ENCODE measurements at places on chromosomes 3 and 15. TPM values are rescaled to one million over a fixed set of nuclear protein-coding genes. Genes with fewer than 3 reads are reported as not detected.

DNA sequence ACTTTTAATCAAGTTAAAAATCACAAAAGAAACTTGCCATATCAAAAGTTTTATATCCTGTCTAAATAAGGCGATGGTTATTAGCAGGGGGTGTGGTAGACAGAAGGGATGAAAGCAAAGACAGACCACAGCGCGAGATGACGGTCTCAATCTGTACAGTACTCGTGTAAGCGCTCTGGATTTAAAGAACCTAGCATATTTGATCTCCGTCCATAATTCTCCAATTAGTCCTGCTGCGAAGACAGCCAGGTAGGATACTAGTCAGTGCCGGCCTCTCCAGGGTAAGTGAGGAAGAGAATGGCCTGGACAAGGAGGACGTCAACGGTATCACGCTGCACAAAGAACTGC is 701 bp downstream of the SGO1 start:
- DNase-seq: peak; percentile 25

GRCh38 chr3:49602049-49602554 is 47.8 kb downstream of the BSN start:
- DNase-seq: no peak

DNA sequence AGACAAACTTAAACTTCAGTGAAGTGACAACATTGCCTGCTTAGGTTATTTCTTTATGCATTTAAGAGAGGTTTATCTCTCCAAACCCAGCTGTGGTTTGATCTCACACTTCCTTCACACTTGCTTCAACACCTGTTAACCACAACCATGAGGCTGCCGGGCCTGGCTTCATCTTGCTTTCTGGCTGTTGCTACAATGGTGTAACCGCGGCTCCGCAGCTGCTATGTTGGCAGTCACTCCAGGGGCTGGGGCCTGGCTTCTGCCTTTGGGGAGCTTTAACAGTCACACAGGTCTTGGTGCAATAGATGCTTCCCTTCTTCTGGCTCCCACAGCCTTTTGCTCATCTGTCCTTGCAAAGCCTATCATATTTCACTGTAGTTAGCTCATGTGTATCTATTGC is 72.9 kb upstream of the MNS1 start:
- DNase-seq: peak; percentile 92

DNA sequence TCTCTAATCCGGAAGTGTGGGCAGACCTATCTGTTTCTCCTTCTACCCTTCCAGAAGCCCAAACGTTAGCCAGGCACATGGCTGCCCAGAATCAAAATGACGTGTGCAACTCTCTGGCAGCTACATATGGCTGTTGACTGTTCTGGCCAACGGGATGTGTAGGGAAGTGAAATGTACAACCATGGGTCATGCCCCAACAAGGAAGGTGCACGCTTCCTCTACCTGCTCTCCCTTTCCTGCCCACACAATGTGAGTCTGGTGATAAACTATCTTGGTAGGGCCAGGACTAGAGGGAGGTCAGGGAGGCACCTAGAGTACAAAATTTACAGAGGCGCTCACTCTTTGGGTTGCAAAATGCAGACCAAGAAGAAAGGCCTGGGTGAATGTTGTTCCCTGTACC is 495.9 kb upstream of the PROK2 start:
- no peak for DNase-seq

DNA sequence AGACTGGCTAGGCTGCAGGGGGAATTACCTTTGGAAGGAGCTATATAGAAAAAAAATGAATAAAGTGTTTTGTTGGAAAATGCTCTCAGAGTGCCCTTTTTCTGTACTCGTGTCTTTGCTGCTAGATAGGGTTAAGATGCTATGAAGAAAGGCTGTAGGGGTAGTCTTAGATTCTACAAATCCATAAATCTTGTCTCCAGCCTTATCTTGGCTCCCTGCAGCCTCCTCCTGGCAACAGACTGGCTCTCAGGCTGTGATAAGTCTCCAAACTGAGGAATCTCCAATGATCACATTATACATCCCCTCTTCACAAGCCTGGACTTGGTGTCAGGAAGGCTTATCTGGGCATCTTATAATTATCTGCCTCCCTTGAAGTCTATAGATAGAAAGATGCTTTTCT is 9.3 kb downstream of the LPCAT4 start:
- DNase-seq: no peak

DNA sequence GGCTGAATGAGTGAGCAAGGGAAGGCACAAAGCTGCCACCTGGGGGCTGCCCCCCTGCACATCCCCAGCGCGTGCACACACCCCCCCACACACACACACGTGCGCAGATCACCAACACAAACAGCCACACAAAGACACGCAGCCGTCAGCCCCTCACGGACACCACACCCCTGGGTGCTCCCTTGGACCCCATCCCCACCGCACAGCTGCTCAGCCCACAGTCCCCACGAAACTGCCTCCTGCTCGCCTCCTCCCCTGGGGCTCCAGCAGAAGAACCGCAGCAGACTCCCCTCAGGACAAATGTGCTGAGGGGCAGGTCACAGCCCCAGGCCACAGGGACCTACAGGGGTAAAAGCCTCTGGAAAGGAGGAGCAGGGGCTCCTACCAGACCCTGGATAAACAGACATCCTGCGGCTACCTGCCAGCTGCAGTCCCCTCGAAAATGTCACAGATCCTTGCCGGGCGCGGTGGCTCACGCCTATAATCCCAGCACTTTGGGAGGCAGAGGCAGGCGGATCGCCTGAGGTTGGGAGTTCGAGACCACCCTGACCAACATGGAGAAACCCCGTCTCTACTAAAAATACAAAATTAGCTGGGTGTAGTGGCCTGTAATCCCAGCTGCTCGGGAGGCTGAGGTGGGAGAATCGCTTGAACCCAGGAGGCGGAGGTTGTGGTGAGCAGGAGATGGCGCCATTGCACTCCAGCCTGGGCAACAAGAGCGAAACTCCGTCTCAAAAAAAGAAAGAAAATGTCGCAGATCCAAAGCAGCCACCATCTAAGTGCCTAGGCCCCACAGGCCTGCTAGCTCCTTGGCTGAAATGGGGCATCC is 6.5 kb downstream of the TWF2 start:
- no peak for DNase-seq

DNA sequence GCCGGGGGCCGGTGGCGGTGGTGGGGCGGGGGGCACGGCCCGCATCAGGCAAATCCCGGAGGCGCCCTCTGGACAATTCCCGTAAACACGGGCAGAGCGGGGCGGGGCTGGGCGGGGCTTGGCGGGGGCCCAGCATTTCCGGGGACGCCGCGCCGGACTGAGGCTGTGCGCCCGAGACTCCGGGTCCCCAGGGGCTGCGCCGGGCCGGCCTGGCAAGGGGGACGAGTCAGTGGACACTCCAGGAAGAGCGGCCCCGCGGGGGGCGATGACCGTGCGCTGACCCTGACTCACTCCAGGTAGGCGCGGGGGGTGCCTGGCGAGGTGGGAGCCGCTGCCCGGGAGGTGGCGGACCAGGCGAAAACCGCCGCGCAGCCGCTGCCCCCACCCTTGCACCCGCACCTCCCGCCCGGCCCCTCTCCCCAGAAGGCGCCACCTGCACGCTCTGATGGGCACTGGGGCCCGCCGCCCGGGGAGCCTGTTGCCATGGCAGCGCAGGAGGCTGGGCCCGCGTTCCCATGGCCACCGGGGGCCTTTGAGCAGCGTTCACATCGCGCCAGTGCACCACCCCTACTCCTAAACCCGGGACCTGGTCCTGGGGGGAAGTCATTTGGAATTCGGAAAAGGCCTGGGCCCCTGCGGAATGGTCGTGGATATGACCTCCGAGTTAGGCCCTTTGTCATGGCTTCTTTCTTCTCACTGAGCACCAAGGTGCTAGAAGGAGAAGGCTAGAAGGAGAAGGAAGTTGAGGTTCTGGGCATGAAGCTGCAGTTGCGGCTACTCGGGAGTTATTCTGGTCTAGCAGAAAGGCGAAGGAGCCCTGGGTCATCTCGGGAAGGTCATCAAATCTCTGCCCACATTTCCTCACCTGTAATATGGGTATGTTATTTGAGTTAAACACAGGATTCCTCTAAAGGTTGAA is 16.1 kb upstream of the SEMA4B start:
- DNase-seq: peak; percentile 46

- DNase-seq: no peak
These were observed 210.5 kb downstream of the DTWD1 start for GRCh38 chr15:49831206-49831965.

GRCh38 chr15:29756358-29757267 is 65.7 kb downstream of the TJP1 start:
- no peak for DNase-seq

- DNase-seq: peak; percentile 27
These were observed 699 bp downstream of the MEGF11 start for GRCh38 chr15:66252685-66253417.

GRCh38 chr3:38032328-38032865 is 3.0 kb upstream of the PLCD1 start:
- DNase-seq: no peak

- DNase-seq: no peak
These were observed 165.3 kb upstream of the CTNNB1 start for GRCh38 chr3:41033956-41034519.

DNA sequence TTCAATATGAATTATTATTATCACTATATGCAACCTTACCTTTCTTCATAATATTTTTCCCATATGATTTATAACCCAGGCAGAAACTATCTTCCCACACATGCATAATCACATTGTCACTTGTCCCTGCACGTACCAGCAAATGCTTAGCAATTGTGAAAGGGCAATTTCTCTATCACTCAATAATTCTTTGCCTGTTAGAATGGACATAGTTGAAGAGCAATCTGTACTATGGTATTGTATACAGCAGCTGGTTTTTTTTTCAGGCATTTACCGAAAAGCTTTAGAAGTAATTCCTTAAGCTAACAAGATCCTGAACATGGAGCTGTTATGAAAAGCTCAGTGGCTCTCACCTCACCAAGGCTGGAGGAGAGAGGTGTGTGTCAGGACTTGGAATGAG is 999.5 kb downstream of the TUSC7 start:
- DNase-seq: no peak

GRCh38 chr15:51837792-51838251 is 8.4 kb downstream of the TMOD3 start:
- DNase-seq: no peak

DNA sequence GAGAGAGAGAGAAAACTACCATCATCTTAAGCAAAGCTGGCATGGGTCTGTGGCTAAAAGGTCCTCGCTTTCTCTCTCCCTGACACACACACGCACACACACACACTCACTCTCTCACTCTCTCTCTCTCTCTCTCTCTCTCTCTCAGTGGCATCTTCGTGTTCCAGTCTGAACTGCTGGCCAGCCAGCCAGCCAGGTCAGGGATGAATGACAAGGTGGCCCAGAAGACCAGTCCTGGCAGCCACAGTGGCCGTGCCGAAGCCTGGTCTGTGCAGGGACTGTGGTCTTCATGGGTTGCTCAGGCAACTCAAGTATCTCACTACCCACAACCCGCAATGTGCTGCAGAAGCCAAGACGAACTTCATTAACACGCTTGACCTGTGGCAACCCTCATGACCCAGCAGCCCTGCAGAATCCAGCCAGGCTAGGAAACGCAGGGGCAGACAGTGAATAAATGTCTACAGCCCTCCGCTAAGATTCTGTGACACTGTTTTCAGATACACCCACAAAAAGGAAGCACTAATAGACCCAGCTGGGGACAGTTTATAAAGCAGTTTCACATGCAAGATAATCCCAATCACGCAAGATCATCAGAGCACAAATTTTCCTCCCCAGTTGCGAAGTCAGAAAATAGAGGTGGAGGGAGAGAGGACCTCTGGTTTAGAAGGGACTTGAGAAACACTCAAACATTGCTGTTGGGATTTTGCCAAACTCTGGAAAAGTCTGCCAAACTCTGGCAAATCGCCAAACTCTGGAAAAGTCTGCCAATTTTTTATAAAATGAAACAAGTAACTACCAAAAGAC is 66.4 kb downstream of the XXYLT1 start:
- DNase-seq: peak; percentile 78

- no peak for DNase-seq
These were observed 106.5 kb downstream of the MYO9A start for GRCh38 chr15:72011302-72011942.

GRCh38 chr3:130779031-130779430 is 32.4 kb upstream of the PIK3R4 start:
- peak; percentile 22 for DNase-seq

DNA sequence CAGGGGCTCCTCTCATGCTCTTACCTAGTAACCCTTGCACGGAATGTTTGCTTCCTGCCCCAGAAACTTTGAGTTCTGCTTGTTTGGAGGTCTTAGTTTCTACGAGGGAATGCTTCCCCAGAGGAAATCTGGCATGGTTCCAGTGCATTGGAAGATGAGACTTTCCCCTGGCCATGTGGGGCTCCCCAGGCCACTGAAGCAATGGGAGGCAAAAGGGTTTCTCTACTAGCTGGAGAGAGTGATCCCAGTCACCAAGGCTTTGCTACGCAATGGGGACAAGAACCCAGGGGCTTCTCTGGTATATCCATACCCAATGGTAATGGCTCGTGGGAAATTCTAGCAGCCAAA is 44.2 kb upstream of the RPL32 start:
- DNase-seq: peak; percentile 54

DNA sequence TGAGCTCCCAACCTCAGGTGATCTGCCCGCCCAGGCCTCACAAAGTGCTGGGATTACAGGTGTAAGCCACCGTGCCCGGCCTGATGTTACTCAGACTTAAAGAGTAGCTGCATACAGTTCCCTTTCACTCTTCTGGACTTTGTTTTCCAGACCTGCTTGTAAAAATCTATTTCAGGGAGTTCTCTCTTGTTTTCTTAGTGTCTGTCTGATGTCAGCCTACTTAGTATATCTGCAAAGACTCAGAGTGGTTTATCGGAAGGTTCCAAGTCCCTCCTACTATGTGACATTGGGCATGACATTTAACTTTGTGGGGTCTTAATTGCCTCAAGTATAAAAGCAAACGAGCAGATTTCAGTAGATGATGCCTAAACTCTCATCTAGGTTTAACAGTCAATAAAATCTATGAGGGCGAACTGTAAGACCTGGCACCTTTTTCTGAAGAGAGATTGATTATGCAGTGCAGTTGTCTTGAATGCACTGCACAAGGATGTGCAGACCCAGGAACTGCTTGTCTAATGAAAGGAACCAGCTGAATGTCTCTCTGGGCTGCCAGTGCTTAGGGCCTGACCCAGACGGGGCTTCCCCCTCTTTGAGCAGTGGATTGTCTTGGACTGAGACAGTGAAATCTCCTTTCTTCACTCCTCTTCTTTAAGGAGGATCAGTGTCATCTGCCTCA is 301.4 kb downstream of the PTPRG start:
- DNase-seq: no peak

GRCh38 chr3:102510663-102511062 is 75.8 kb downstream of the ZPLD1 start:
- peak; percentile 34 for DNase-seq

The POU1F1 gene
- total RNA-seq: not detected

The TTLL13 gene
- total RNA-seq: not detected

The KLF13 gene
- 37.5 TPM for total RNA-seq

The LSAMP gene
- 7.7 TPM for total RNA-seq

The RHCG gene
- total RNA-seq: 70.4 TPM

The FAM227B gene
- 8.2 TPM for total RNA-seq

Data from tongue (tissue), 3 donors.